NCI-H460 (cell line): ENCODE measurements at places on chromosomes 7 and 10.

DNA sequence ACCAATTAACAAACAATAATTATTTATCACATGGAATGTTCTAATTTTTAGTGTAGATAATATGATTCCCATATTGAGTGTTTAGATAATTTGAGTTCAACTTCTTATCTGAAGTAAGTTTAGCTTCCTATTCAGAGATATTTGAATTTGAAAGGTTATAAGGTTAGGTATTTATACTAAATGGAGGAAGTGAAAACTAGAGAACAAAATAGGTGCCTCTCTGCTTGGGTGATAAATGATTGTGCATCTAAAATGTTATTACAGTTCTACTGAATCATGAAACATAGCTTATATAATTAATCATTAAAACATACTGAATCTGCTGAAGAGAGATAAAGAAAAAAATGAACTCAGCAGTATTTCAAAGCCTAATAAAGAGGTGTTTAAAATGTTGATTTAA lies 1174.3 kb downstream of the XPNPEP1 start:
- no peak for DNase-seq

- no peak for DNase-seq
These were observed 157.9 kb downstream of the GFRA1 start for GRCh38 chr10:116115036-116115641.

GRCh38 chr7:140478246-140479061 lies 851 bp downstream of the MKRN1 start:
- DNase-seq = no peak

DNA sequence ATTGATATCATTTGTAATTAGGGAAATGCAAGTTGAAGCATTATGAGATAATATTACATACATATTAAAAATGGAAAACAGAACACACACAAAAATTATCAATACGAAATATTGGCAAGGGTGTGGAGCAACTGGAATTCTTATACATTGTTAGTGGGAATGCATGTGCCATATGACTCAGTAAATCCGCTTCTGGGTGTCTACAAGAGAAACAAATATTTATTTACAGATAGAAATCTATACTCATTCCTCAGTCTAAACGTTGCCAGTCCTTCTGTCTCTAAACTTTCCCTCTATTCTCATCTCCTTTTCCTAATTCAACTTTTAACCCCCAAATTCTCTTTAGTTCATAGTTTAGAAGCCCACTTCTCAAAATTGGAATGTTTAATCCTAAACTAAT lies 170.4 kb upstream of the LRRTM3 start:
- no peak for DNase-seq

- DNase-seq = no peak
These were observed 9.8 kb upstream of the ZNF22 start for GRCh38 chr10:44990965-44991364.

- DNase-seq = no peak
These were observed 182.9 kb upstream of the TCF7L2 start for GRCh38 chr10:112767156-112767555.

- no peak for DNase-seq
These were observed 239.8 kb downstream of the ETV1 start for GRCh38 chr7:13749636-13750035.

GRCh38 chr7:48028938-48029337 lies at the start of gene SUN3:
TSS of gene SUN3 (minus strand) at chr7:48029107. CDS start at chr7:48028938, 169 bp downstream.
- no peak for DNase-seq

- DNase-seq = no peak
These were observed 130.9 kb downstream of the SND1 start for GRCh38 chr7:127782654-127783559.

GRCh38 chr7:158602905-158603772 lies 15.5 kb upstream of the PTPRN2 start:
- DNase-seq = no peak

DNA sequence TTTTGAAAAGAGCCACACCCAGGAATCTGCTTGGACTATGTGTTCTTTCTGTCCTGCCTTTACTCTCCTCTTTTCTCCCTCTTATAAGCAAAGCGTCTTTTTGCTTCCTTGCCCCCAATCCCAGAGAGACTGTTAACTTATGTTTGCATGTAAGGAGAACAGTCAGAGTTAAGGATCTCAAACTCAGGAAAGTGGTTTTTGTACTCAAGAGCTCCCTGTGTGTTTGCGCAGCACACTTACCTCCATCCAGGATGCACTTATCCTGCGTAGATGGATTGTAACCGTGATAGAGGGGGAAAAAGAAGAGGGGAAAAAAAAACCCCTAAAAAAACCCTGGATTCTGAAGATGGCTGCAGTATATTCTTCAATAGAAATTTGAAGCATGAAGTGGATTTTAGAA lies 228.9 kb downstream of the AUTS2 start:
- DNase-seq = no peak

GRCh38 chr7:80603940-80604339 lies 34.5 kb upstream of the CD36 start:
- DNase-seq = no peak

DNA sequence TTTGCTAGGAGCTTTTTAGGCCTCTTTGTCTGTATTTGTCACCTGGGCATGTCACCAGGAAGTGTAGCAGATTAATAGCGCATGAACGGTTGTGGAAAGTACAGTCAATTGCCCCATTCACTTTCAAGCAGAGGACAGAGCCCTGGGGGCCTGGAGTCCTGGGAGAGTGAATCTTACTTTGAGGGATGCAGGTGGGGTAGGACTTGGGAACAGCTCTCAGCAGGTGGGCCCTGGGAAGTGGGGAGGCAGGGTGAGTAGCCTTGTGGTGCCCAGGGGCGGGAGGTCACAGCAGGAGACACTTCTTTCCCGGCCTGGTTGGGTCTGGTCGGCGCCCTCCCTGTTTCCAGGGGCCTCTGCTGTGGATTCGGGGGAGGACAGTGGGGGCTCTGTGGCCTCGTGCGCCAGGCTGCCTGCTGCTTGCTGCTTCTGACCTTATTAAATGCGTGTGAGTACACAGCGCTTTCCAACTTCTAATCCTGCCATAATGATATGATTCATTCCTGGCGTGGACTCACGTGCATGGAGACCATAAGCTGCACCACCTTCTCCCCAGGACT lies 51.6 kb upstream of the AQP1 start:
- no peak for DNase-seq

GRCh38 chr7:149060156-149060555 lies 30.4 kb downstream of the ZNF786 start:
- DNase-seq = no peak

DNA sequence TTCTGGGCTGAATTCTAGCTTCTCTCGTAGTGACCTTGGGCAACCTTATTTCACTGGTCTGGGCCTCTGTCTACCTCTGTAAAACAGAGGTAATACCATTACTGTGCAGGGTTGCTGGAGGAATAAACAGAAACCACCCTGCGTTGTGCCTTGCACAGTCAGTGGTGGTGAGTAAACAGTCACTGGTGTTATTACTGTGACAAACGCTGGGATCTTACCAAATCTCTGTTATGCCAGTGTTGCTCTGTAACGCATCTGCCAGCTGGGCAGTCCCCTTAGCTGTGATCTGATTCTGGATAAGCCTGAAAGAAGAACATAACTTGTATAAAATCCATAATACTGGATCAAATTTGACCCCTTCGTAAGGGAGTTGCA lies 49.4 kb downstream of the NOD1 start:
- DNase-seq = no peak

DNA sequence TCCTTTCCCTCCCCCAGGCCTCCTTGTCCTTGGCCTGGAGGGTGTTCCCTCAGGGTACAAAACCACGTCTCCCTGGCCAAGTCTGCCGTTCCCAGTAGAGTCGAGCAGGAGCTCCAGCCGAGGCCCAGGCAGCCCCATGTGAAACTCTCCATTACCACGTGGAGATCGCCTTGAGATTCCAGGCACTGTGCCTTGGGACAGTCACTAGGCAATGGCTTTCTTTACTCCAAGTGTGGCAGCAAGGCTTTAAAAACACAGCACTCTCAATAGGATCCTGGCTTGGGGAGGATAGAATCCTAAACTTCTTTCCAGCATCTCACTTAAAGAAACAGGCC lies 57.5 kb downstream of the PLXNA4 start:
- no peak for DNase-seq

DNA sequence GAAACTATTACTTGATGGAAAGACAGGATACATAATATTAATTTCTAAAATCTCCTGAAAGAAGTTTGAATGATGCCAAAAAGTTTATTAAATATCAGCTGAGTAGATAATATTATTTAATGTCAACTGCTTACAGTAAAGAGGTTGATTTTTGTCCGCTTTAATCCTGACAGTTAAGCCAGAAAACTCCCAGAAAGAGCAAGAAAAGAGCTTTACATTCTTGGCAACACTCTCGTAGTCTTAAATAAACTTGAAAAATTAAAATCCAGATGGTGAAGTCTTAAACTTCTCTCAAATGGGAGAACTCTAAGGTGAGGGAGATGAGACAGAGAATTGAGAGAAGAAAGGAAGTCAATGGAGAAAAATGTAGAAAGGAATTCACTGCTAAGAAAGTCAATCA lies 199.3 kb upstream of the PLXDC2 start:
- no peak for DNase-seq

DNA sequence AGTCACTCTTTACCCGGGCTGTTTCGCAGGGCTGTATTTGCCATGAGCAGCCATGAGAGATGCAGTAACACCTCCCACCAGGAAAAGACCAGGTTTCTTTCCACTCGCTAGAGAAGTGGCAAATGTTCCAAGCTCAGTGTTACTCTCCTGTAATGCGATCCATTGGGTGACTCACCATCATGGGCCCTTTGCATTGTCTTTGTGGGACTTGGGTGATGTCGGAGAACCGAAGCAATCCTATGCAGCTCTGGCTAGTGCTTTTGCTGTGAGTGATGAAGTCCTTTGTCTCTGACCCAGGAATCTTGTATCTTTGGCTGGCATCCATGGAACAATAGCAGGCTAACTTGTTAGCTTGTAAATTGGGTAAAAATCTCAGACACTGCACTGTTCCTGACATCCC lies 40.0 kb downstream of the GHRHR start:
- no peak for DNase-seq

GRCh38 chr10:98748298-98748697 lies 301.6 kb upstream of the HPS1 start:
- peak; percentile 36 for DNase-seq

GRCh38 chr7:13875496-13876074 lies 113.9 kb downstream of the ETV1 start:
- no peak for DNase-seq

GRCh38 chr10:61905837-61906561 lies 4.5 kb downstream of the ARID5B start:
- no peak for DNase-seq

DNA sequence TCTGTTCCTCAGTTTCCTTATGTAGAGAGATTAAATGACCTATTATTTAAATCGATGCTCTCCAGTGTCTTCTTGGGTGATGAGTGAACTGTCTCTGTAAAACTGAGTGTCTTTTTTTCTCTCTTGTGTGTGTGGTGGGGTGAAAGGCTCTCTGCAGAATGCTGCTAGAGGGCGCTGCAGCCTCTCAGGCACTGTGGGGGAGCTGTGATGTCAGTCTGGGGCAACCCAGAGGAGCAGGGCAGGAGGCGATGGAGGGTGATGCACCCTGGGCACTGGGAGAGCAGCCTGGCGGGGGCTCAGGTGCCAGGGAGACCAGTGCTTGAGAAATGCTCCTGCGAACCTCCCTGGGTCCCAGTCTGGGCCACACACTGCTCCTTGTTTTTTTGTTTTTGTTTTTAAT lies 110.1 kb upstream of the POM121L12 start:
- no peak for DNase-seq

DNA sequence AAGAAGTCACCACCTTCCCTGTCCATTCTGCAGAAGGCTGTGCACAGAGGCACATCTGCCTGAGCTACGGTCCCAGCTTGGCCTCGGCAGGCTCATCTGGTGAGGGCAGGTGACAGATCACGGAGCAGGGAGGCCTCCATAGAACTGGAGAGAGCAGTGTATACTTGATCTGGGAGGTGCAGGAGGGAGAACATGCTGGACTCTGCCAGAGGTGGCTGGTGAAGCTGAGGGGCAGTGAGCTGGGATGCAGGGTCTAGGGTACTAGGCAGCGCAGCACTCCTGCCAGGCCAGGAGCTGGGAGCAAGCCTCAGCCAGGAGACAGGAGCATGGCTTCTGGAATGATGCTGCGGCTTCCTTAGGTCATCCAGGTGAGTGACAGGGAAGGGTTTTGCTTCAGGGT lies 553.0 kb downstream of the TCERG1L start:
- no peak for DNase-seq

- DNase-seq = no peak
These were observed 69.4 kb downstream of the SAMD9 start for GRCh38 chr7:93048136-93048930.

GRCh38 chr7:151707757-151708156 lies 169.2 kb downstream of the PRKAG2 start:
- DNase-seq = no peak

- DNase-seq = no peak
These were observed 10.2 kb upstream of the TMEM248 start for GRCh38 chr7:66910789-66911188.

DNA sequence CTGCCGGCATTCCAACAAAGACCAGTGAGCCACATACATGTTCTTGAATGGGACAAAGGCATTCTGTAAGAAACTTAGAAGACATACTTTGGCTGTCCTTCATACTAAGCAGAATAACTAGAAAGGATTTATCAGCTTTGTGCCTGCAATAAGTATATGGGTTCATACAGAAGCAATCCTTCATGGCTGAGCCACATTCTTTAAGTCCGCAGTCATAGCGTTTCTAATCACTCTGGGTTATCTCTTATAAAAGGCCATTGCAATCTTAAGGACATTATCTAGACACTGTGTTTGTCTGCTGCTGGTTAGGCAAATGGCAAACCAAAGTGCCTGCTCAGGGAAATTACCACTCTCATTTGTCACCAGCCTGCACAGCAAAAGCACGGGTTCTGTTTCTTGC lies 488.4 kb downstream of the ACTR3B start:
- no peak for DNase-seq

GRCh38 chr7:141754939-141755338 lies 9.0 kb upstream of the TAS2R3 start:
- DNase-seq = peak; percentile 30

DNA sequence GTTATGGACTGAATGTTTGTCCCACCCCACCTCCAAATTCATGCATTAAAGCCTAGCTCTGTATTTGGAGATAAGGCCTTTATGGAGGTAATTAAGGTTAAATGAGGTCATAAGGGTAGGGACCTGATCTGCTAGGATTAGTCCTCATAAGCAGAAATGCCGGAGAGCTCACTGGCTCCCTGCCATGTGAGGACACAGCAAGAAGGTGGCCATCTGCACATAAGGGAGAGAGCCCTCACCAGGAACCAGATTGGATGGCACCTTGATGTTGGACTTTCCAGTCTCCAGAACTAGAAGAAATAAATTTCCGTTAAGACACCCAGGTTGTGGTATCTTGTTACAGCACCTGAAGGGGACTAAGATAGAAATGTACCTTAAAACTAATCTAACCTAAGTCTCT lies 816.1 kb upstream of the C7orf33 start:
- no peak for DNase-seq

- no peak for DNase-seq
These were observed 17.2 kb upstream of the ATP6V0E2 start for GRCh38 chr7:149856583-149856982.

- DNase-seq = peak; percentile 84
These were observed 28.3 kb upstream of the WDFY4 start for GRCh38 chr10:48656241-48656913.

DNA sequence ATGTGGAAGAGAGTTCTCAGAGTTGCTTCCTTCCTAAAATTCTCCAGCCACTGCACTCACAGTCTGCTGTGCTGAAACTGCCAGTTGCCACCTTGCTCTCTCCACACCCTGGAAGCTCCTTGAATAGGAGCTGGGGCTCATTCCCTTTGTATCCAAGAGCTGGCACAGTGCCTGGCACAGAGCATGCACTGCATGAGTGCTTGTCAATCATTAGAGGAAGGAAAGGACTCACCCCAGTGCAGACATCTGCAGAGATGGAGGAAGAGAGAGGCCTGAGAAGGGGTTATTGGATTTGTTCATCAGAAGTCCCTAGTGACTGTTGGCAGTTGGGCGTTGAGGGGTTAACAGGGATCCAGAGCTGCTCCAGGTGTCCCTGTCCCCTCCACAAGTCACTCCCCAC lies 41.7 kb upstream of the DUSP5 start:
- DNase-seq = no peak
